T-helper 17 cell (primary cell): ENCODE measurements at places on chromosomes 5 and 9.
A peak's percentile ranks its signal among the peaks of the same experiment; 100 is the strongest.

DNA sequence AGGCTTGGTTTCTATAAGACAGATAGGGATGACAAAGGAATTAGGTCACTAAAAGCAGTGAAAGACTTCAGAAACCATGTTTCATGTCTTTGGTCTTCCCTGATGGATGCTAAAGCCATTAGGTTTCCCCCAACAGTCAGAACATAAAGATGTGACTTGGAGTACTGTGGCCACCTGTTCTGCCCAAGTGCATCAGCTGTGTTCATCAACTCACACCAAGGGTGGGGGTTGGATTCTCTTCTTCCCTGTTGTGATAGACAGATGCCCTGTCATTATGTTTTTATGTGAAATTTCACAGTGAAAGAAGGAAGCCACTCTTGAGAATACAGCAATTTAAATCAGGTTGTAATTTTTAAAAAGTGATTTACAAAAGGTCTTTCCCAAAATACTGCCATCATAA is 196.8 kb downstream of the SH3GL2 start:
- no peaks in the 10 kb centered on the region for H3K4me1 ChIP-seq
- H3K36me3 ChIP-seq: no peaks in the 10 kb centered on the region
- no peak overlapping the region for H3K27ac ChIP-seq
- no peak overlapping the region for H3K4me3 ChIP-seq
- no peak for DNase-seq

GRCh38 chr5:33969572-33970452 is 14.7 kb downstream of the SLC45A2 start:
- H3K36me3 ChIP-seq: no peaks in the 10 kb centered on the region
- peaks cover 16% of the 10 kb centered on the region for H3K27me3 ChIP-seq
- H3K4me3 ChIP-seq: no peak overlapping the region
- no peak for DNase-seq

DNA sequence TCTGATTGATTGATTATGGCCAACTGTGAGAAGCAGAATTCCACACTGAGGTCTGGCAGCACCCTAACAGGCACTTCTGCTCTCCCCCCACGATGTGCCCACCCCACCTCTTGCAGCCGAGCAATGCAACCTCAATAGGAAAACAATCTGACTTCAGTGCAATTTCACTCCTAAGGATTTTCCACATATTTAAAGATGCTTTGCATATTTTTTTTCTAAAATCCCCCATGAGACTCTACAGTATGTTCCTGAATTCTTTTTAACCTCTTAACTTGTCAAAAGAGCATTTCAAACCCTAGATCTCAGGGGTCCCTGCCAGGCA is 243.1 kb downstream of the AUH start:
- H3K36me3 ChIP-seq: no peaks in the 10 kb centered on the region
- peaks cover 37% of the 10 kb centered on the region for H3K27me3 ChIP-seq
- no peak overlapping the region for H3K27ac ChIP-seq
- H3K4me1 ChIP-seq: no peaks in the 10 kb centered on the region
- no peak overlapping the region for H3K4me3 ChIP-seq

GRCh38 chr5:56588636-56589480 is 226.5 kb upstream of the MAP3K1 start:
- H3K27me3 ChIP-seq: no peaks in the 10 kb centered on the region
- peak overlapping the region; percentile 93 for H3K27ac ChIP-seq
- peaks cover 36% of the 10 kb centered on the region for H3K4me1 ChIP-seq
- peak overlapping the region; percentile 67 for H3K4me3 ChIP-seq
- no peaks in the 10 kb centered on the region for H3K36me3 ChIP-seq

DNA sequence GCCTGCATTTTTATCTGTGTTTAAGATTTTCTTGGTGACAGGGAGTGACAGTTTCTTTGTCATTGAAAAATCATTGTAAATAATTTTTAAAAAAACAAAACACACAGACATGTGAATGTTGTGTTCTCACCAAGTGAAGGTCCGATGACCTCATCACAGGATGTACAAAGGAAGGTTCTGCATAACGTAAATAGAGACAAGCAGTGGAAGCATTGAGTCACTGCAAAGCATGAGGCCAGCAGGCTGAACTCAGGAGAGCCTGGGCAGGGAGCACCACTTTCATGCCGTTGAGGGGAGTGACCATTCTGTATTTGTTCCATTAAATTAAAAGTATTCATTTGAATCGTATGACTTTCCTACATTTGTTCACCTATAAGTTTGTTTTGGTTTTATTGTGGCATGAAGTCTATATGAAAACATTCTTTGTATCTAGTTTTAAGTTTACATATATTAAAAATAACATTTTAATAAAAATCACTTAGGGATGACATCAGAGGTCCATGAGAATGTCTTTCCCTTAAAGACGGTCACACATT is 70.4 kb upstream of the TLE1 start:
- no peaks in the 10 kb centered on the region for H3K36me3 ChIP-seq
- H3K27me3 ChIP-seq: no peaks in the 10 kb centered on the region
- H3K4me1 ChIP-seq: no peaks in the 10 kb centered on the region
- DNase-seq: no peak
- no peak overlapping the region for H3K4me3 ChIP-seq

DNA sequence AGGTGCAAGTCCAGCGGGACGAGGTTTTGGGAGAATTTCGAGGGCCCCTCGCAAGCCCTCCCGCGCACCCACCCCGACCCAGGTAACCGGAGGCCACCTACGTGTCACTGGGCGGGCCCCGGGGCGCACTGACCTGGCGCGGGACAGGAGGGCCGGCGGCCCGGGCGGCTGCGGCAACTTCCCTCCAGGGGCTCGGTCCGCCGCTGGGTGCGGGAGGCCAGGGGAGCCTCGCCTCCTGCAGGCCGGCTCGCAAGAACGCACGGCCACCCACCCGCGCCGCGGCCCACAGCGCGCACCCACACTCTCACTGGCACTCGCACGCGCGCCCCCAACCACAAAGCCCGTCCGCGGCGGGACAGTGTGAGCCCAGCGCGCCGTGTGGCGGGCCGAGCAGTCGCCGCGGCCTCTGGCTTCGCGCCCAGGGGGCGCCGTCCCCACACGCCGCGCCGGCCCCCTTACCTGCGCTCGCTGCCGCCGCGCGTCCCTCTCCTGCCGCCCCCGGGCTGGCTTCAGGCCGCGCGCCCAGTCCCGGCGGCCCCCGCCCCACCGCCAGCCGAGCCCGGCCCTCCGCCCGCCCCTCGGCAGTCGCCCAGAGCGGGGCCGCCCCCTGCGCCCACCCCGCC is 451 bp downstream of the LPAR1 start:
- H3K27ac ChIP-seq: no peak overlapping the region
- peaks cover 54% of the 10 kb centered on the region for H3K27me3 ChIP-seq
- H3K36me3 ChIP-seq: peaks cover 5% of the 10 kb centered on the region

DNA sequence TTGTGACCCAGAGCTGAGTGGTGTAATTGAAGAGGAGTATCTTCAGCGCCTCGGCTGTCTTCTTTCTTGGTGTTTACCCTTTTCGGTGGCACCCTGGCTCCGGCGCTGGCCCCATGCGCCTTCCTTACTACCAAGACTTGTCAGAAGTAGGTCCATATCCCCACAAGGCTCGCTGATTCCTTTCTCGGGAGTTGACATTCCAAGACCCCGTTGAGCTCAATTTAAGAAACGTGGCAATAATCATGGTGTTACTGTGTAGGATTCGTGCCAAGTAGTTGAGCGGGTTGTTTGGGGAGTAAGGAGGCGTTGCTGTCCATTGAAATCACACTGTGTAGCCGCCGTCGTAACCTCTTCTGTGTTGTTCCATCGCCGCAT is 795 bp downstream of the NDUFAF2 start:
- no peak for DNase-seq
- no peak overlapping the region for H3K4me3 ChIP-seq
- no peaks in the 10 kb centered on the region for H3K27me3 ChIP-seq
- no peak overlapping the region for H3K27ac ChIP-seq
- H3K4me1 ChIP-seq: peaks cover 15% of the 10 kb centered on the region
- H3K36me3 ChIP-seq: no peaks in the 10 kb centered on the region

DNA sequence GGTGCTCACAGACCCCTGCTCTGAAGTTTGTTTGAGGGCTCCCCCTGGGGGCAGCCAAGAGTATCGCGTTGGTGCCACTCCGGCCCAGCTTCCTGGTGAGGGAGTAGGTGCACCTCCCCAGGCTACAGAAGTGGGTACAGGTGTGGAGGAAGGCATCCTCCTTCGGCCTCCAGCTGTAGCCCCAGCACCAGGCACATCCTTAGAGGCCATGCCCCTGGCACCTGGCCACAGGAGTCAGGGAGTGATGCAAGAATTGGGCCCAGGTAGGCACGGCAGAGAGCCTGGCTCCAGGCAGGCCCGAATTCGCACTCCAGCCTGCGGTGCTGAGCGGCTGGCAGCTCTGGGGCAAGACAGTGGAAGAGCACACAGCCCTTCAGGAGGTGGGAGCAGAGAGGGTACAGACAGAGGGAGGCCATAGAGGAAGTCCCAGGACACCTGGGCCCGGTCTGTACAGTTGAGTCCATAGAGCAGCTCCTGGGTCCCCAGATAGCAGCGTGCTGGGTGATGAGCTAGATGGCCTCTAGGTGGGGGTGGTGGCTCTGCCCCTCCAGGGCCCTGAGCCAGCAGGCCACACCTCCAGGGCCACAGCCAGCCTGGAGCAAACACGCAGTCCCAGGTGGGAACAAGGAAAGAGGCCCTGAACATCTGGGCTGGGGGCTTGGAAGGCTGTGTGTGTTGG is 2.4 kb downstream of the SAPCD2 start:
- no peaks in the 10 kb centered on the region for H3K36me3 ChIP-seq
- peaks cover 5% of the 10 kb centered on the region for H3K27me3 ChIP-seq
- peak; percentile 77 for DNase-seq
- H3K4me3 ChIP-seq: peak overlapping the region; percentile 31
- peak overlapping the region; percentile 29 for H3K27ac ChIP-seq
- peaks cover 17% of the 10 kb centered on the region for H3K4me1 ChIP-seq

GRCh38 chr9:135239100-135239768 is 151.8 kb downstream of the OLFM1 start:
- H3K36me3 ChIP-seq: no peaks in the 10 kb centered on the region
- H3K4me3 ChIP-seq: no peak overlapping the region
- peaks cover 4% of the 10 kb centered on the region for H3K4me1 ChIP-seq

DNA sequence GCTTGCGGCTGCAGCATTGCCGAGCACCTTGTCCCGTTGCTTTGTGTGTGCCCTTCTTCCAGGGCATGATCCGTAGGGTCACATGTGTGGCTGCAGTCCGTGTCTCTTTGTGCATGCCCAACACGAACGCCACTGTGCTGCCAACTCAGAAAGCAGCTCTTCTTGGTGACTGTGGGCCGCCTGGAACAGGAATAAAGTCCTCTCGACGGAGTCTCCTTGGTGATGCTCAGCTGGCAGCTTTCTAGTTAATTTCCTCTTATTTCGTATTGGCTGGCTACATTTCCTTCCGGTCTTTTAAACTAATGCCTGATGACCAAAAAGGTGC is 5.8 kb downstream of the EXOC3 start:
- no peaks in the 10 kb centered on the region for H3K27me3 ChIP-seq
- peak; percentile 1 for DNase-seq
- peak overlapping the region; percentile 25 for H3K4me3 ChIP-seq
- H3K36me3 ChIP-seq: peaks cover 30% of the 10 kb centered on the region

- DNase-seq: no peak
- no peak overlapping the region for H3K4me3 ChIP-seq
- H3K27ac ChIP-seq: no peak overlapping the region
- no peaks in the 10 kb centered on the region for H3K27me3 ChIP-seq
- H3K36me3 ChIP-seq: peaks cover 2% of the 10 kb centered on the region
Observed at GRCh38 chr9:83511051-83511450, 27.1 kb downstream of the FRMD3 start.

- H3K27me3 ChIP-seq: peaks cover 15% of the 10 kb centered on the region
- peaks cover 7% of the 10 kb centered on the region for H3K36me3 ChIP-seq
- peak overlapping the region; percentile 93 for H3K4me3 ChIP-seq
- H3K27ac ChIP-seq: peak overlapping the region; percentile 47
- peaks cover 32% of the 10 kb centered on the region for H3K4me1 ChIP-seq
Observed at GRCh38 chr5:181203777-181204112, 1.3 kb downstream of the TRIM7 start.

GRCh38 chr5:14440582-14441431 is 140.8 kb upstream of the OTULINL start:
- peaks cover 10% of the 10 kb centered on the region for H3K4me1 ChIP-seq
- DNase-seq: no peak
- peaks cover 7% of the 10 kb centered on the region for H3K36me3 ChIP-seq
- H3K27me3 ChIP-seq: peaks cover 28% of the 10 kb centered on the region
- no peak overlapping the region for H3K4me3 ChIP-seq

- no peak overlapping the region for H3K4me3 ChIP-seq
- peak overlapping the region; percentile 43 for H3K27ac ChIP-seq
- H3K27me3 ChIP-seq: no peaks in the 10 kb centered on the region
Observed at GRCh38 chr9:112726428-112726827, 8.5 kb upstream of the INIP start.

DNA sequence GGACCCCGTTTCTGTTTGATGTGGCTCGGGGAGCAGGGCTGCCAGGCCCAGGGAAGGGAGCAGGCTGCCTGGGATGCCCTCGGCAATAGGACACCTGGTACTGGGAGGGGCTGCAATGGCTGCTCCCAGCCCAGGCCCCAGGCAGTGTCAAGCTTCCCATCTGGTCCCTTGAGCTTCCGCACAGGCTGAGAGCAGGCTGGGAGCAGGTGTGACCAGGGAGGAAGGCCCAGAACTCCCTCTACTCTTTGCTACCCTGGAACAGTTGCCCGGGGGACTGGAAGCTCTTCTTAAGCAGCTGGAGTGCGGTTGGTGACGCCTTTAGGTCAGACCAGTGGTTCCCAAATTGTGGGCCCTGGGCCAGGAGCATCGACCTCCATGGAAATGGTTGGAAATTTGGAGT is 186.9 kb downstream of the GADD45G start:
- H3K27me3 ChIP-seq: no peaks in the 10 kb centered on the region
- H3K4me1 ChIP-seq: peaks cover 2% of the 10 kb centered on the region
- DNase-seq: no peak
- H3K27ac ChIP-seq: no peak overlapping the region
- H3K4me3 ChIP-seq: no peak overlapping the region
- H3K36me3 ChIP-seq: no peaks in the 10 kb centered on the region

- no peak for DNase-seq
- H3K27ac ChIP-seq: no peak overlapping the region
- peak overlapping the region; percentile 9 for H3K4me3 ChIP-seq
- no peaks in the 10 kb centered on the region for H3K36me3 ChIP-seq
- H3K4me1 ChIP-seq: peaks cover 2% of the 10 kb centered on the region
- H3K27me3 ChIP-seq: peaks cover 73% of the 10 kb centered on the region
Observed at GRCh38 chr5:948472-949274, 56.0 kb downstream of the TRIP13 start.

GRCh38 chr9:15225564-15226126 is 81.4 kb downstream of the TTC39B start:
- H3K36me3 ChIP-seq: peaks cover 12% of the 10 kb centered on the region
- no peak overlapping the region for H3K4me3 ChIP-seq
- DNase-seq: no peak
- H3K4me1 ChIP-seq: peaks cover 31% of the 10 kb centered on the region
- H3K27ac ChIP-seq: no peak overlapping the region
